ENCODE measurements at places on chromosomes 2 and 18.

DNA sequence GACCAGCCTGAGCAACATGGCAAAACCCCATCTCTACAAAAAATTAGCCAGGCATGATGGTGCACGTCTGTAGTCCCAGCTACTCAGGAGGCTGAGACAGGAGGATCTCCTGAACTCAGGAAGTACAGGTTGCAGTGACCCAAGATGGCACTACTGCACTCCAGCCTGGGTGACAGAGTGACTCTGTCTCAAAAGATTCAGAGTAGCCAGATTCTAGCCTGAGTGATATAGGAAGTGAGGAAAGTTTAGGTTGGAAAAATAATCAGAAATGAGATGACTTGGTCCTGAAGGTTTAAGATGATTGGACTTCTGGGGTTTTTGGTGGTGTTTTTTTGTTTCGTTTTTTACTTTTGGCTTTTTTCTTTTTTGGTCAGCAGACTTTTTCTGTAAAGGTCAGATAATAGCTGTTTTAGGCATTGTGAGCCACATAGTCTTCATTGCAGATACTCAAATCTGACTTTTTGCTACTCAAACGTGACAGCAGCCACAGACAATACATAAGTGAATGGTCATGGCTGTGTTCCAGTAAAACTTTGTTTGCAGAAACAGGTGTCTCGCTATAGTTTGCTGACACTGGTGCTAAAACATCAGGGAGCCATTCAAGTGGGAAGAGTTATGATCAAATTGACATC lies 104.1 kb upstream of the UBXN4 start:
- DNase-seq, result no peak

DNA sequence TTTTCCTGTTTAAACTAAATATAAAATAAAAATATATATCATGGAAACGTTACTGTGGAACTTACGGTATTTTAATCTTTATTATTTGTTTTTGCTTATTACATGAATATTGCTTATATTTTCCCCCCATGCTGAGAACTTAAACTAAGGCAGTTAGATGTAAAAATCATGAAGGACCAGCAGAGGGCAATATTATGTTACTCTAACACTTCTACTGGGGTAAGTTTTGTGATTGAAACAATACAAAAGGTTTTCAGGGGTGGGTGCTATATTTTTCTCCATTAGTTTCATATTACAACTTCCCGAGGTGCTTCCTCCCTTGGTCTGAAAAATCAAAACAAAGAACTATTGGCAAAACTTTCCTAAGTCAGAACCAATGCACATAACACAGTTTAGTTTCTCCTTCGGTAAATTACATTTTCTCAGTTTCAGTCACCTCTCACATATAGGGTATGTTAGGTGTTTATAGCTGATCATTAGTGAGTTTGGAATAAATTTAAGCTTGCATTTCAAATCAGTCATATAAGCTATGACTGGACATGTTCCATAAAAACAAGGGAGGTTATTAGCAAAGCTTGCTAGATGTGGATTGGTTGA lies 54.8 kb downstream of the ZNF407 start:
- peak; percentile 80 for DNase-seq

DNA sequence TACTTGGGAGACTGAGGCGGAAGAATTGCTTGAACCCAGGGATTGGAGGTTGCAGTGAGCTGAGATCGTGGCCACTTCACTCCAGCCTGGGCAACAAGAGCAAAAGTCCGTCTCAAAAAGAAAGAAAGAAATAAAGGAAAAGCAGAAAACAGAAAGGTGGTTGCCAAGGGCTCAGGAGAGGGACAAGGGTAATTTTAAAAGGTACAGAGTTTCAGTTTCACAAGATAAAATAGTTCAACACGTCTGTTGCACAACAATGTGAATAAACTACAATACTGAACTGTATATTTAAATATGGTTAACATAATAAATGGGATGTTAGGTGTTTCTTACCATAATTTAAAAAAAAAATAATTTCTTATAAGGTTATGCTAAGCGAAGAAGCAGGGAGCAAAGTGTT lies 12.9 kb downstream of the RPS27A start:
- DNase-seq, result no peak

GRCh38 chr2:28612131-28612812 lies 116.4 kb downstream of the PLB1 start:
- no peak for DNase-seq

DNA sequence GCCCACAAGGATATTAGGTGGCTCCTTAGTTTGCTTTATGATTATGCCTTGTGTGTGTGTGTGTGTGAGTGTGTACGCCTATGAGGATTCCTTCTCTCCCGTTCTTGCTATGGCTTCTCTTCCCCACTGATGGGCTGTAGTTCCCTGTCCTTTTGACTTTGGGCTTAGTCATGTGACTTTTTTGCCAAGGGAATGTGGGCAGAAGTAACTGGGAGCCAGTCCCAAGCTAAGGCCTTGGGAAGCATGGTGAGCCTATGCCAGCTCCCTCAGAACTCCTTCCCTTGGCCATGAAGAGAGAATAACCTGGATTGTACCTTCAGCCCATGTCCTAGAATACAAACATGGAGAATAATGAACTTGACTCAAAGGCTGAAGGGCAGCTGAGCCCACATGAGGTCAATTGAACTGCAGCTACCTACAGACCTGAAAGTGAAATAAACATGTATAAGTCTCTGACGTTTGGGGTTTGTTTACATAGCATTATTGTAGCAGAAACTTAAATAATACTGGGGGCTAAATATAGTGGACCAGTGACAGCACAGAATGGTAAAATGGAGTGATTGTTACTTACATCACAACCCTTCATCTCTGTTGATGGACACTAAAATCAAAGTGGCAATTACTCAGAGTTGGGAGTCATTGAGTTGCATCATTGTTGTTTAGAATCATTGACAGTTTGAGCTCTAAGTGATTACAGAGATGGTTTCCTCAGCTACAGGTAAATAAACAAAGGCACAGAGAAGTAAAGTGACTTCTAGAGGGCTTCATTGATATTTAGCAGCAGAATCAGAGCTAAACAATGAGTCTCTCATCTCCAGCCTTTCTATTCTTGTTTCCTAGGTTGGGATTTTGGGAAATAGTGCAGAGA lies 15.3 kb upstream of the IL36G start:
- no peak for DNase-seq

- DNase-seq, result no peak
These were observed 254.9 kb downstream of the ZNF521 start for GRCh38 chr18:25097057-25097456.

- DNase-seq, result no peak
These were observed 734 bp upstream of the RMC1 start for GRCh38 chr18:23502516-23503037.

DNA sequence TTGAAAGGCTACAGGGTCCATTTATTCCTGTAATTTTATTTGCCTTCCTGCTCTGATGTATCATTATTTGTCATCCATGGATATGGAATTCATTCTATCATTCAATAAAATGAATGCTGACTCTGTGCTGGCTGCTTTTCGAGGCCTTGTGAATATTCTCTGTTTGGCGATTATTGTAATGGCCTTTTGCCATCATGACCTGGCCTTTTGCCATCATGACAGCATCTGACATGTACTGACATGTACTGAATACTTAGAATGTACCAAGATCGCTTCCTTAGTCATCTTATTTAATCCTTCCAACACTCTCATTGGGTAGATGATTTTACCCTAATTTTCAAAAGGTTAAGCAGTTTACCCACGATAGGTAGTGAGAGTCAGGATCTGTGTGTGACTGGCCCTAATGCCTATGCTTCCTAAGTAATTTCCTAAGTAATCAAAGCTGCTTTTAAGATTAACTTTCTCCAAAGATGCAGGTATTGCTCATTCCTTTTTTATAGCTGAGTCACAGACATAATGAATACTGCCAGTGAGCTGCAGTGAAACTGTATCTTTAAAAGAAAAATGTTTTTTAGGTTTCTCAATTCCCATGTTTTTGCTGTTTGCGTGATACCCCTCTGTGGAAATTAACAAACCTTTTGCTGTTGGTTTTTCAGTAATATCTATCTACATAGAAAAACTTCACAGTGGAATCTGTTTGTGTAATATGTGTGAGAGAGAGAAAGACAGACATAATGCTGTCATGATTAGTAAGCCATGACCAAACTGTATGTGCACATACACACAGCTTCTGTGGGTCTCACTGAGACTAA lies 127.8 kb downstream of the CERS6 start:
- DNase-seq, result peak; percentile 52

DNA sequence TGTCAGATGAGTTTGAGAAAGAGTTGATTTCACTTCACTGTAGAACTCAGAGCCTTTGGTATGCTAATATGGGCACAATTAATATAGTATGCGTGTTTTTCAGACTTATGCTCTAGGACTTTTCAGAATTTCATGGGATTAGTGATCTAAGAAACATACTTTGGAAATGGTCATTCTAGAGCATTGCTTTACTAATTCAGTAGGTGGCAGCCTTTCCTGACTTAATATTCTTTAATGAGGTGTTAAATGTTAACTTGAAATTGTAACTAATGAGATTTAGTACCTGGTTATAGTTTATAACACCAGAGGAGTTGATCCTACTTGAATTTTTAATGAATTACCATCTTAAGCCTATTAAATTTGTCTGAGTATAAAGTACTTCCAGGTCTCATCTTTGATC lies 28.4 kb downstream of the ACTR2 start:
- peak; percentile 14 for DNase-seq

- no peak for DNase-seq
These were observed 255.8 kb downstream of the CYP26B1 start for GRCh38 chr2:71891719-71892422.

GRCh38 chr2:196927376-196928225 lies 1.1 kb upstream of the PGAP1 start:
- peak; percentile 52 for DNase-seq

DNA sequence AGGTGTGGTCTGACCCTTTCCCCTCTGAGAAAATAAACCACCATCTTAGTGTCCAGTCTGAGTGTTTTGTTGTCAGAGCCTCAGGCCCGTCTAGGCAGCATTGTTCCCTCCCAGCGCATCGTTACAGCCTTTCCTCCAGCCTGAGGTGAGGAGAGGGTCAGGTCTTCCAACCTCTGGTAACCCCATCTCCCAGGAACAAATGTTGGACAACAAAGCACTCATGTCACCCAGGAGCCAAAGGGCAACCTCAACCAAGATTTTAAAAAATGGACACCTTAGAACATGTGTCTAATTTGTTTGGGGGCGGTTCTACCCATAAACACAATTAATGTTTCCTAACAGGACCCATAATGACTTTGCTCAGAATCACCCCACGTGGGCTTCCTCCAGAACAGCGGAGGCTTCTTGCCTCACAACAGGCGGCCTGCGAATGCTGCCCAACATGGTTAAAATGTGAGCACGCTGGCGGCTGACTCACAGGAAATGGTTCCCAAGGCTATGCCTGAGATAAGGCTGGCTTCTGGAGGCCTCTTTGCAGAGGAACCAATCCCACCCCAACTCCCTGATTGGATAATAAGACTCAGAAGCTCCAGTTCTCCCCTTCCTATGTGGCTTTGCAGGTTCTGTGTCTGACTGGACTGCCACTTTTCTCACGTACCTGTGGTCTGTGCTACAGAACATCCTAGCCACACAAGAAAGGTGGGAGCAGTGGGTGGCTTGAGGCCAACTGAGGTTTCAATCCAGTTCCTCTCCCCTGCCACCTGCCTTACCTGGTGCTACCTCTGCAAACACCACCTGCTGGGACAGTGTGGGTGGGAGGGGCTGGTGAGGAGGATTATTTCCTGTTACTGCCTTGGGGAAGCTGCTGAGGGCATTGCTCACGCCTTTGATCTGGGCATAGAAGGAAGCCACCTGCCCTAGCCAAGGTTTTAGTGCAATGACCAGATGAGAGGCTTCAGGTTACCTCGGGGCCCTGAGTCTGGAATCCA lies 108.8 kb downstream of the B3GNT2 start:
- peak; percentile 56 for DNase-seq

All from NCI-H2081 (cell line).